ENCODE measurements at places on chromosomes 16 and 17.

DNA sequence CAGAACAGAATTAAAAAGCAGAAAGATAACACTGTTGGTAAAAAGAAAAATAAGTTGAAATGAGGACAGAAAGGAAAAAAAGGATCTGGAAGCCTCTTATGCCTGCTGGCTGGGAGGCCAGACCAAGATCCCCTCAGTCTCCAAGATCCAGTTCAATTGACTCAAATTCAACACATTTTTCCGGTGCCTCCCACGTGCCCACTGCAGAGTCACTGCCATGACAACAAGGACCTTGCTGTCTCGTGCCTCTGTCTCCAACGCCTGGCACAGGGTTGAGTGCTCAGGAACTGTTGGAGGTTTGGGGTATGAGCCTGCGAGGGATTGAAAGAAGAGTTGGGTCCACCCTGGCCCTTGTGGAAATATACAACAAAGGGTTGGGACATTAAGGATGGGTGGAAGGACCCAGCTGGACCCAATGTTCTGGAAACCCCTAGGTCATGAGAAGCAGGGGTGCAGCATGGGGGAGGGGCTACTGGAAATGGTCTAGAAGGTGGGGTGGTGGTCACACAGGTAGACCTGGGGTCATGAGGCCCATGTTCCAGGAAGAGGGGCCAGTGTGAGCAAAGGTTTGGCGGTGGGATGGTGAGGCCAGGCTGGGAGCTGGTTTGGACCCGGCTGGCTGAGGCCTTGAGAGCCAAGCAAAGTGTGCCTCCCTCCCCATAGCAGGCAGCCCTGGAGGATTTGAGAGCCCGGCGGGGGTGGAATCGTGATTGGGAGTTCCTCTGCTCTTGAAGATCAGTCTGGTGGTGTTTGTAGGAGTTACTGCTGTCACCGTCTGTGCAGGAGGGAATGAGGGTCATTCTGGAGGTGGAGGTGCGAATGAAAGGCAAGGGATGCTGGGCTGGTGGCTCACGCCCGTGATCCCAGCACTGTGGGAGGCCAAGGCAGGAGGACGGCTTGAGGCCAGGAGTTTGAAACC, 1.3 kb downstream of the IL34 start:
- DNase-seq, result no peak

DNA sequence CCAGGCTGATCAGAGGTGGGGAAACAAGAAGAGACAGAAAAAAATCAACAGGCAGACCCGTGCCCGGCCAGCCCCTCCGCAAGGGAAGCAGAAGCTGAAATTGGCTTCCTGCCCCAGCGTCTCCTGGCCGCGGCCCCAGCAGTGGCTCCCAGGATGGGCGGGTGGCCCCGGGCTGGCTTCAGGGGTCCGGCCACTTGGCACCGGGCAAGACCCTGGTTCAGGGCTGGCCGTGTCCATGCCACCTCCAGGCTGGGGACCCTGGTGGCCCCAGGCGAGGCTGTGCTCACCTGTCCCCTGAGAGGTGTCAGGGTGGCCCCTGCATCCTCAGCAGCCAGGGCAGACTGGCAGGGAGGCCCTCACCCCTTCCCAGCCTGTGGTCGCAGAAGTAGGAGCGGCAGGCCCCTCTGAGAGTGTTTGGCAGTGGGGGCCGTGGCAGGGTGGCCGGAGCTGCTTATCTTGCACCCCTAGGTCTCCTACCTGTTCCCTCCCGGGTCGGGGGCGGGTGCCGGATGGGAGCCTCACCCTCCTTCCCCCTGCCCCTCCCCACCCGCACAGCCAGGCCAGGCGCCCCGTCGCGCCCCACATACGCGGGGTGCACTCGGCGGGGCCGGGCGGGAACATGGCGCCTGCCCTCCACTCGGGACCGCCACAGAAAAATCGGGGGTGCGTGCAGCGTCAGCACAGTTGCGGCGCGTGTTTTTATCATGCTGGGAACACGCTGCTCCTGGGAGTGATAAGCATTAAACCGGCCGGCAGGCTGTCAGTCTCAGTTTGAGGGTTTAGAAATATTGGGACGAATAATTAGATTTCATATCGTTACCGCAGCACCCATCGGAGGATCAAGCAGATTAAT, 46.7 kb upstream of the ZC3H18 start:
- DNase-seq, result no peak

DNA sequence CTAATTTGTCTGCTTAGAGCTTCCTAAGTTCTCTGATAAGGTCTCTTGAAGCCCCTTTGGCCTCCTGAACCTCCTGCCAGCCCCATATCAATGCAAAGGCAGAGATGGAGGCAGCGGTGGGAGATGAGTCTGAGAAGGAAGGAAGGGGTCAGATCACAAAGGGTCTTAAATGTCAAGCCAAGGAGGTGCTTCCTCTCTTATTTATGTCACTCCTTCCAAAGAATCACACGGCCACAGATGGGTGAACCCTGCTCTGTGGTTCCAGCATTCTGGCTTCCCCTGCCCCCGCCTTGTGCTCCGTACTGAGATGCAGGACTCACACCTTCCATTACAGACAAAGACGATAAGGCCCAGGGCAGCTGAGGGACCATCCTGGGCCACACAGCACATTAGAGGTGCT, 96.3 kb downstream of the GSG1L start:
- no peak for DNase-seq

GRCh38 chr16:31696968-31697743, 169.5 kb downstream of the AHSP start:
- no peak for DNase-seq

DNA sequence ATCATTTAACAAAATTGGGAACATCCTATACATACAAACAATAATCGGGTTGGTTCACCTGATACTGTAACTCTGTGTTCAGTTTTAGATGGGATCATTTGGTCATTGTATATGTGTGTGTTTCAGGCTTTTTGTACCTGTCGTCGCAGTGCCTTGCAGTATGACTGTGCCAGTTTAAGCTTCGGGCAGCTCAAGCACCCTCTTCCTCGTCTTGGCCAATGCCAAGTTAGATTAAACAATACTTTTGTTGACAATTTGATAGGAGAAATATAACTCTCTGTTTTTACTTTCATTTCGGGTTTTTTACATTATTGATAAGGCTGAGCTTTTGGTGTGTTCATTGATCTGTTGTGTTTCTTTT, 37.0 kb upstream of the ARHGAP17 start:
- no peak for DNase-seq

Measured in T-helper 2 cell treated with Interferon-gamma antibody and Interleukin-4, amounts not matched to agents 5 μg/mL and 100 μg/mL, for 36 hours (primary cell).